ENCODE measurements at places on chromosomes 5 and 9.

GRCh38 chr9:120783602-120784047, 9.6 kb downstream of the FBXW2 start:
- no peak for DNase-seq

DNA sequence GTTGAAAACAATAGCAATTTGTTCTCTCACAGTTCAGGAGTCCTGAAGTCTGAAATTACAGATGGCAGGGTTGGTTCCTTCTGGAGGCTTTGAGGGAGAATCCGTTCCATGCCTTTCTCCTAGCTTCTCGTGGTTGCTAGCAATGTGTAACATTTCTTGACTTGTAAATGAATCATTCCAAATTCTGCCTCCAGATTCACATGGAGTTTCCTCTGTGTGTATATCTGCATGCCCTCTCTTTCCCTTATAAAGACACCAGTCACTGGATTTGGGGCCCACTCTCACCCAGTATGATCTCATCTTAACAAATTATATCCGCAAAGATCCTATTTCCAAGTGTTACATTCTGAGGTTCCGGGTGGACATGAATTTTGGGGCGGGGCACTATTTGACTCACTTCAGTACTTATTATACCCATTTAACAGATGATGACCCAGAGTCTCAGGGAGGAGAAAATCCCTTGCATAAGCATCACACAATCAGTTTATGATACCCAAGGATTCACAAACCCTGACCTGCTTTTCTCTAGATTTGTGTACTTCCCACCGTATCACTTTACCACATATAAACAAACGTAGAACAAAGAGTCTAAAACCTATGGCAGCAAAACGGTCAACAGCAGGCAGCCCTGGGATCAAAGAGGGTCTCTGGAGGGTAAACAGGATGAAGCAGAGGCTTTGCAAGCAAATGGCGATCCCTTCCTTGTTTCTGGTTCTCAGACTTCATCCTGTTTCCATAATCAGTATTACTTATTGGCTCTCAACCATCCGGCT, 93.7 kb downstream of the C9orf152 start:
- no peak for DNase-seq

GRCh38 chr5:136054142-136055019, 25.6 kb downstream of the TGFBI start:
- DNase-seq, result no peak

DNA sequence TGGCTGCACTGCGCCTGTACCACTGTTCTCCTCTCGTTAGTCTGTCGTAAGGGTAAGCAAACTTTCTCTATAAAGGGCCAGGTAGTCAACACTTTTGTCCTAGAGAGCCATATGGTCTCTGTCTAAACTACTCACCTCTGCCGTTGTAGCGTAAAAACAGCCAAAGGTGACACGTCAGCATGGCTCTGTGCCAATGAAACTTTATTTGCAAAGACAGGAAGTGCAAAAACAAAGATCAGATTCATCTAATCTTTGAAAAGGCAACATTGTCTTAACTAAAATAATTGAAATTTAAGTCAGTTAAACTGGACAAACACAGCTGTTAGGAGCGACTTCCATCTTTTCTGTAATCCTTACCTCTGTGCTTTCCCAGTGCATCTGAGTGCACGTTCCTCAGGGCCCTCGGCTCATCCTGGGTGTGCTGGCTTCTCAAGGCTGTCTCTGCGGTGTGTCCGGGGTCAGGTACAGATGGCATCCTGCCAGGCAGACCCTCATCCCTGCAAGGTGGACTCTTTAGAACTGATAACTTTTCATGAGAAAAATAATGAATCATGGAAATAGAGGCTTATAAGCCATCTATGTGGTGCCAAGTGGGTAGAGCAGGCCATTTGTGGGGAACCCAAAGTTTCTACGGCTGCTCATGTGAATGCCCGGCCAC, 35.2 kb upstream of the IRX4 start:
- no peak for DNase-seq

GRCh38 chr5:80964491-80964890, 4.3 kb downstream of the RASGRF2 start:
- DNase-seq, result no peak

DNA sequence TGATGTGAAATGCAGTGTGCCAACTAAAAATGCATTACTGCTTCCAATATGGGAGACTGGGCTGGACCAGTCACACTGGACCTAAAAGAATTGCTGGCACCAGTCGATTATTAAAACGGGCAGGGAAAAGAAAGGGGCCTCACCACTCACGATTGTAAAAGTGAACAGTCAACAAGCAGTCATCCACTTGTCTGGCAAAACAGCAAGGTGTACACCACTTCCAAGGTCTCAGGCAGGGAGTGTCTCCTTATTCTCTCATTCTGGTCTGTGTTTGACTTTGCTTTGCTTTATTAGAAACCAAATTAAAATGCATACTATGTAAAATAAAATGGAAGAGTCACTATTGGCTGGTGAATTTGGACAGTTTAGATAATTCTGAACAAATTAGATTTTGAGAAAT, 57.8 kb upstream of the TRPM3 start:
- DNase-seq, result no peak

DNA sequence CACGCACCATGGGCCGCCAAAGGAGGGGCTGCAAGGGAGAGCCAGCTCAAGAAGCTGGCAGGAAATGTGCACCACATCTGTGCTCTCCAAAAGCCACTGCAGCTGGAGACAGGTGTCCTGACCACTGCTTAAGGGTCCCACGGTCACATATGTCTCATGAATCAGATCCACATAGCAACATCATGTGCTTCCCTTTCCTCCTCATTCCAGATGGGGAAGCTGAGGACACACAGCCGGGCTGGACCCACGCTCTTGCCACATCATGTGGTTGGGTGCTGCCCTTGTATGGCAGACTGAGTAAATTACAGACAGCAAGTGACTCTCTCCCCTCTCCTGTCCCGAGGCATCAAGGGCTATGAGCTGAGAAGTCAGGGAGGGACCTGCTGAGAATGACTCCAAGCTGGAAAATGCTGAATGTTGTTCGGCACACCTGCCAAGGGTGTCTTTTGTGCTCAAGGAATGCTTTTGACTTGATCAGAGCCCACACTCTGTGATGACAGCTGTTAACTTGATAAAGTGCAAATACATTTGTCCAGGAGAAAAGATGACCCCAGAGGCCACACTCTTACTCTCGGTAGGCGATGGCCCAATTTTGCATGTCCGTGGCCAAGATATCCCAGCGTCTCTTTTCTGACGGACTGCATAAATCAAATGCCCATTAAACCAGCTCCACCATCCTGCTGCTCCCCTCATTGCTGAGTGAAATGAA, 58.2 kb downstream of the NSUN2 start:
- no peak for DNase-seq

- no peak for DNase-seq
Measured at GRCh38 chr5:32076699-32077695, 97.1 kb downstream of the GOLPH3 start.

DNA sequence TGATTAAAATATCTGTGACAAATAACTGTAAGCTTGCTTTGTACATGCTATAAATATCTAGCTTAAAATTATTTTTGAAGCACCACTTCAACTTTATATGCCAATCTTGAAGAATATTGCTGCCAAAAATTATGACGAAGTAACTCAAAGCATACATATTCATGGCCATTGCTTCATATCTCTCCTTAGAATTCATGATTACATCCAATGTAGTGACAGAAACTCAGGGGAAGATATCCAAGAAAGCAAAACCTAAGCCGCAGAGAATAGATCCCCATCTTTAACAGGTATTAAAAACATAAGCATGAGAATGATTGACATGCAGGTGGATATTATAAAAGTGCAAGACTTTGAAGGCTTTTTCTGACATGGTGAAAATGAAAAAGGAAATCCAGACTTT, 100.8 kb upstream of the PLPPR1 start:
- DNase-seq, result no peak

GRCh38 chr5:151448038-151448985, 909 bp downstream of the SLC36A1 start:
- no peak for DNase-seq

- DNase-seq, result no peak
Measured at GRCh38 chr5:44605926-44606325, 202.8 kb upstream of the MRPS30 start.

- DNase-seq, result no peak
Measured at GRCh38 chr9:91212596-91213243, 149.0 kb downstream of the AUH start.

- no peak for DNase-seq
Measured at GRCh38 chr5:120735076-120735475, 271.0 kb downstream of the PRR16 start.

- DNase-seq, result no peak
Measured at GRCh38 chr5:96300976-96301375, 132.1 kb downstream of the PCSK1 start.

DNA sequence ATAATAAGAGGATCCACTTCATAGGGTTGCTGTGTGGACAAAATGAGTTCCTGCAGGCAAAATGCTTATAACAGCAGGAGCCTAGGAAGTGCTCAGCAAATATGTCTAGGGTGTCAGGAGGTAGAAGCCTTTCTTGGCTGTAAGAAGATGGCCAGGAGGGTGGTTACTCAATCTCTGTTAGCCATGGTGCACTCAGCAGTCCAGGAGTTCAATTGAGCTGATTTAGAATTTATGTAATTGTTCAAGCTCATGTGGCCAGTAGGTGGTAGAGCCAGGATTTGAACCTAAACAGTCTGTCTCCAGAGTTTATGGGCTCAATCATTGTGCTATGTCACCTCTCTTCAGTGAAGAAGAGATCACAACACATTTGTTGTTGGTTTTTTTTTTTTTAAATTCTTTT, 381.2 kb downstream of the KIF4B start:
- no peak for DNase-seq

GRCh38 chr5:172840432-172841154, 6.5 kb downstream of the ERGIC1 start:
- DNase-seq, result no peak

GRCh38 chr5:112684737-112685136, 52.9 kb upstream of the APC start:
- no peak for DNase-seq

DNA sequence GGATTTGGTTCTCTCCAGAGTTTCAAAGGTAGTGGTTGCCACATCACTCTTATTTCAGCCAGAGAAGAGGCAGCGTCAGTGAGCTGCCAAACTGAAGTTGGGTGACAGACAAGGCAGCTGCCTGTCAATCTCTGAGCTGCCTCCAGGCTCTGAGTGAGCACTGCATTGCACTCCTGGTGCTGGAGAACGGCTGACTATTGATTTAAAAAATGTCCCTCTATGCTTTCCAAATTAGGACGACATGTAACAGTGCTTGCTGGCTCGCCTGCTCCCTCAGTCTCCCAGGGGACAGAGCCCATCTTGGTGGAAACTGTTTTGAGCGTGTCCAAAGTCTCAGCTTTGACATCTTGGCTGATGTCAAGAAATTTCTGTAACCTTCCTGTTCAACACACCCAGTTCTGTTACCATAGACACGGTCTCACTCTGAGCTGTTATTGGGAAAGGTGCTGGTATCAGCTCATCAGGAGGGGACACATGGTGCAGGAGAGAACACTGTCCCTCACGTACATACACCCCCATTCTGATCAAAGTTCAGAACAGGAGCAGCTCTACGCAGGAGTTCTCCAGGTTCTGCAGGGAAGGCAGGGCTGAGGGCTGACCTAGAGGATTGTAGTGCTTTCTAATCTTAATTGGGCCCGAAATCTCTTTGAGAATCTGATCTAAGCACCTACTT, 15.7 kb downstream of the PCDH12 start:
- DNase-seq, result no peak

- no peak for DNase-seq
Measured at GRCh38 chr9:71524996-71525580, 243.2 kb downstream of the CEMIP2 start.

- no peak for DNase-seq
Measured at GRCh38 chr5:24773261-24773660, 128.5 kb upstream of the CDH10 start.

DNA sequence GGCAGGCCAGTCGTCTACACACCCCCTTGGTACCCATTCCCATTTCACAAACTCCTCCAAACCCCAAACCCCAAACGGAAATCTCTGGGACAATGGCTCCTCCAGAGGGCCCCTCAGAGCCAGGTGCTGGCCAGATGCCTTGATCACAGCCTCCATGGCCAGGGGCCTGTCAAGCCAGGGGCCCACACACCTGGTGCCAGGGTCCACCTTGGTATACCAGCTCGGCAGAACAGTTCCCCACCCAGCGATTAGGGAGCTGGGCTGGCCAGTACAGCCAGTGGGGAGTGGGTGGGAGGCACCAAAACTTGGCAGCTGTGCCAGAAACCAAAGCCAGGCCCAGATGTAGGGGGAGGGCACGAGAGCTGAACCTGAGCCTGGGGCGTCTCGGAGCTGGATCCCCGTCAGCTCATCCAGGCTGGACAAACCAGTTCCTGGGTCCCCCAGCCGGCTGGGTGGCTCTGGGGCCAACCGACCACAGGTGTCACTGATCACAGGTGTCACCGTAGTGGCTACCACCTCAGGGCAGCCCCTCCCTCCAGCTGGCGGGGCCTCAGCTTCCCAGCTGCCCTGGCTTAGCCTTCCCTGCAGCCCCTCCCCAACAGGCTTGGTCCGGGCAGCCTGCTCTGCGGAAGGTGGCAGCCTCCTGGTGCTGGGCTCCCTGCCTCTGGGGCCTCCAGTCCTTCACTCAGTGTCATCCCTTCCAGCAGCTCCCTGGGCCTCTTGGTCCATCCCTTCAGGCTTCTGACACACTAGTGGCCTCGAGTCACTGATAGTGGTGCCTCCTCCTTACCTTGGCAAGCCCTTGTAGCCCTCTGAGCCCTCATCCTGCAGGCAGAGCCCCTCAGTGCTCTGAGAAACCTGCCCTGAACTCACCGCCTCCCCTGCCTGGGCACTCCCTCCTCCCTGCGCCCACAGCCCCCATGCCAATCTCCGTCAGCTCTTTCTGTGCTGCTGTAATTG, 6.6 kb upstream of the RMND5B start:
- DNase-seq, result no peak

DNA sequence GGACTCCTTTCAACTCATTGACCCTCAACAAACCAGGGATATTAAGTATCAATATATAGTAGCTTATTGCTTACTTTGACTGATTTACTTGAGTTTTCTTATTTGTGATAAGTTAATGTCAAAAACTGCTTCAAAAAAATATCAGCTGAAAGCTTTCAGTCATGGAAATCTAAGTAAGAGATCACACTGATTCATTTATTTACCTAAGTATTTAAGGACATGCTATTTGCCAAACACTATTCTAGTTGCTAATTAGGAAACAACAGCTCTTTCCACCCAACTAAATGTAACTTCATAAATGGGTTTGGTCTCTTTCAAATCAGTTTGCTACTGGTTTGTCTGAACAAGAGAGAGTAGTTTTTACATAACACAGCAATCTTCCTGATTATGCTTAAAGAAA, 48.2 kb downstream of the CHD1 start:
- DNase-seq, result no peak

- DNase-seq, result no peak
Measured at GRCh38 chr9:78707481-78707991, 410.6 kb downstream of the PSAT1 start.

DNA sequence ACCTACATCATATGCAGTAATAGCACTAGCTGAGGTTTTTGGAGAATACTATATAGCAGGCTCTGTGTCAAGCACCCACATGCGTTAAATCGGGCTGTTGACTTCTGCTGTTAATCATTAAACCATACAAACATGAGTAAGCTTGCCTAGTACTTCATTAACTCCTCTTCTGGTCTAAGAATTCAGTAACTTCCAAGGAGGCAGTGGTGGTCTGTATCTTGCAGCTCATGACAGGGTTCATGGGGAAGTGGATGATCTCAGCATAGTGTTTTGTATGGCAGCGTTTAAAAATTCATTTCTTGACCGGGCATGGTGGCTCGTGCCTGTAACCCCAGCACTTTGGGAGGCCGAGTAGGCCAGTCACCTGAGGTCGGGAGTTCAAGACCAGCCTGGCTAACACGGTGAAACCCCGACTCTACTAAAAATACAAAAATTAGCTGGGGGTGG, at the start of gene HAVCR1:
HAVCR1 (minus strand) TSS at position 24 of the 447 bp plus-strand sequence. CDS start 1,173 bp downstream, outside the sequence.
- DNase-seq, result no peak

- DNase-seq, result no peak
Measured at GRCh38 chr5:175737481-175737880, 79.6 kb downstream of the HRH2 start.

GRCh38 chr5:126519637-126520592, 75.1 kb downstream of the ALDH7A1 start:
- DNase-seq, result no peak
